ENCODE measurements at places on chromosomes 6 and 20. TPM values are rescaled to one million over a fixed set of nuclear protein-coding genes. Genes with fewer than 3 reads are reported as not detected.

- peak; percentile 42 for DNase-seq
Observed at GRCh38 chr6:125094563-125094962, 59.0 kb upstream of the TPD52L1 start.

Gene NHLRC1
- total RNA-seq, result 1.5 TPM

Gene LINC00237
- total RNA-seq, result not detected

DNA sequence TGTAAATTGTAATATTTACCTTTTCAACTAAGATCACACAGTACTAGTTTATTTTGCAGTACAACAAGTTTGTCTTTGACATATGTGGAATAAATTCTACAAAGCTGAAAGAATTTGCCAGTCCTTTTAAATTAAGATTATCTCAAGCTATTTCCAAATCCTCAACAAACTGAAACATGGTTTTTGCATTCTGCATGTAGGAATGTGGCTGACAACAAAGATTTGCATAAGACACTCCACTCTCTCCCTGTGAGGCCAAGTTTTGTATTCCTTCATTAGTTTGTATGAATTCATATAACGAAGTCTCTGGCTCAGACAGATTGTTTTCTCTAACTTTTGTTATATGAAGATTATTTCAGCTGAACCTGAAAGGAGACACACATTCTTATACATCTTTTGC, 124.1 kb upstream of the THEMIS start:
- DNase-seq, result no peak

Gene CDSN
- total RNA-seq, result not detected

GRCh38 chr6:167558246-167559177, 233.6 kb downstream of the TTLL2 start:
- DNase-seq, result no peak

DNA sequence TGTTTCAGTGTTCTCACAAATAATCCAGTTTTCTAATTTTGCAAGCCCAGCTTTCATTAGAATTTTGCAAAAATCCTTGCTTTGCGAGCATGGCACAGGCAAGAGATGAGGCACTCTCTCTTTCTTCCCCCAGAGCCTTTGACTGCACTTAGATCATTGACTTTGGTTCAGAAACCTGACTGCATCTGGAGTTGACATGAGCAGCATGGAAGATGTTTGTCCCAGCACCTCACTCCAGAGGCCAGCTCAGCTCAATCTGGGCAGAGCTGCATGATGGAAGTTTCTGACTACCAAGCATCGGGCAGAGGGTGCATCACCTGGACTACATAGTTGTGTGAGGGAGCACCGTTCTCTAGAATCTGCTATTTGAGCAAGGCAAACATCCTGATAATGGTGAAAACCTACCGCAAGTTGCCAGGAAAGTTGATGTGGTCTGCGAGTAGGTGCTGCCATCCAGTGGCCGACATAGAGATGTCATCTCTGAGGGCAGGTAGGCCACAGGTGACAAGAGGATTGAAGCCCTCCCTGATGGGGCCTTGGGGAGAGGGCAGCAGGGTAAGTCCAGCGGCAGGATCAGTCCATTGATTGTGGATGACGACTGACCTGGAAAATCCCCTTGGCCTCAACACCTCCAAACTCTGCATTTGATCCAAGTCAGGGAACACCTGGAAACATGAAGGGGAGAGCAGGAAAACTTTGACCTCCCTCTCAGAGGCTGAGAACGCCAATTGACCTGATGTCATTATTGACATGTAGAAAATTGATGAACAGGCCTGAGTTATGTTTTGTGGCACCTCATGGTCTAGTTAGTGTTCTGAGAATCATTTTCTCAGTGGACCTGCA, 3.8 kb upstream of the LPA start:
- no peak for DNase-seq

Gene PTGIS
- total RNA-seq, result 0.92 TPM

DNA sequence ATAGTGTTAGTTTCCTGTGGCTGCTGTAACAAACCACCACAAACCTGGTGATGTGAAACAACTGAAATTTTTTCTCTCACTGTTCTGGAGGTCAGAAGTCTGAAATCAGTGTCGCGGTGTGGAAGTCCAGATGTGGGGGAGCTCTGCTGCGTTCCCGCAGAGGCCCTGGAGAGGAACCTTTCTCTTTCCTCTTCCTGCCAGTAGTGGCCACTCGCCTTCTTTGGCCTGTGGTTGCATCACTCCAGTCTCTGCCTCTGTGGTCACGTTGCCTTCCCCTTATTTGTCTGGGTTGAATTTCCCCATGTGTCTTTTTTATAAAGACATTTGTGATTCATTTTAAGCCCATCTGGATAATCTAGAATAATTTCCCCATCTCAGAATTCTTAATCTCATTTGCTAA, 295.5 kb upstream of the FLRT3 start:
- DNase-seq, result peak; percentile 3

DNA sequence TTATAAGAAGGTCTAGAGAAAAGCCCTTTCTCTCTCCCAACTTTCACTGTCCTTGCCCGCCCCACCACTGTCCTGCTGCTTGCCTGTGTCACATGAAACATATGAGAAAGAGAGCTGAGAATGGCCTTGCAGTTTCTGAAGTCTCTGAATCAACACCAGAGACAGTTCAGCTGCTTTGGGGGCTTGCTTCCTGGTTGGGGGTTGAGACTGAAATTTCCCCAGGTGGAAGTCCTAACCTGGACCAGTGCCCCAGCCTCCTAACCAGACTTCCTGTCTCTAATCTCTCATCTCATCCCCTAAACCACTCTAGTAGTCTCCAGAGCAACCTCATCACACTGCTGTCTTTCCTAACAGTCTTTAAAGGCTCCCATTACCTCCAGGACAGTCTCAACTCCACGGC, 10.7 kb downstream of the TRAM2 start:
- no peak for DNase-seq

GRCh38 chr20:41510847-41511450, 107.2 kb downstream of the CHD6 start:
- no peak for DNase-seq

Gene STK38
- total RNA-seq, result 36.9 TPM

GRCh38 chr6:13354331-13355042, 26.1 kb upstream of the TBC1D7 start:
- DNase-seq, result peak; percentile 66

DNA sequence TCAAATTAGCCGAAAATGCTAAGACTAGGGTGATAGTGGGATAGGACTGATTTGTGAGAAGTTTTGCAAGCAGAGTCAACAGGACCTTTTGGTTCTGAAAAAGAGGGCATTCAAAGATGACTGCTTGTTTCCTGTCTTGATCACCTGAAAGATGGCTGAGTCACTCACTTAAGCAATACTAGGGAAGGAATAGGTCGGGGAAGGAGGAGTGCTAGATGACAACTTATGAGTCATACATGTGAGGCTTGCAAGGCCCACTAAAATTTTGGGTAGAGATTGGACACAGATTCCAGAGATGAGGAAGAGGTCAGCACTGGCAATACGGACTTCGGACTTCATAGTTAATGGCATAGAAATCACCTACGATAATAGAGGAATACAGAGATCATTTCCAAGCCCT, 89.2 kb downstream of the FAM83B start:
- peak; percentile 24 for DNase-seq

Gene PLEKHG1
- total RNA-seq, result 0.06 TPM

- DNase-seq, result no peak
Observed at GRCh38 chr20:41029150-41029901, 704 bp downstream of the TOP1 start.

DNA sequence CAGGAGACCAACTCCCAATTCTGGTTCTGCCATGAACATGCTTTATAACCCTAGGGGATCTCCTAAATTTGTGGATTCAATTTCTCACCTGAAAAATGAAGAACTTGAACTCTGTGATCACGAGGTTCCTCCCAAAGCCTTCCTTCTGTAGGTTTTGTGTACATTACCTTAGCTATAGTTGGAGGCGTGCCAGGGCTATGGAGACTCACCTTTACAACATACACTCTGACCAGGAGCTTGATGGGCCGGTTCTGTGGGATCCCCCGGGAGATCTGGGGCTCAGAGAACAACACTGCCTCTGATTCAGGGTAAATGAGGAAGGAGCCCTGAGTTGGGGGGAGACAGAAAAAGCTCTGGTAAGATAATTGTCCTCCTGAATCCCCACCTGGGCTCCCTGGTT, 34.1 kb downstream of the ERGIC3 start:
- no peak for DNase-seq

DNA sequence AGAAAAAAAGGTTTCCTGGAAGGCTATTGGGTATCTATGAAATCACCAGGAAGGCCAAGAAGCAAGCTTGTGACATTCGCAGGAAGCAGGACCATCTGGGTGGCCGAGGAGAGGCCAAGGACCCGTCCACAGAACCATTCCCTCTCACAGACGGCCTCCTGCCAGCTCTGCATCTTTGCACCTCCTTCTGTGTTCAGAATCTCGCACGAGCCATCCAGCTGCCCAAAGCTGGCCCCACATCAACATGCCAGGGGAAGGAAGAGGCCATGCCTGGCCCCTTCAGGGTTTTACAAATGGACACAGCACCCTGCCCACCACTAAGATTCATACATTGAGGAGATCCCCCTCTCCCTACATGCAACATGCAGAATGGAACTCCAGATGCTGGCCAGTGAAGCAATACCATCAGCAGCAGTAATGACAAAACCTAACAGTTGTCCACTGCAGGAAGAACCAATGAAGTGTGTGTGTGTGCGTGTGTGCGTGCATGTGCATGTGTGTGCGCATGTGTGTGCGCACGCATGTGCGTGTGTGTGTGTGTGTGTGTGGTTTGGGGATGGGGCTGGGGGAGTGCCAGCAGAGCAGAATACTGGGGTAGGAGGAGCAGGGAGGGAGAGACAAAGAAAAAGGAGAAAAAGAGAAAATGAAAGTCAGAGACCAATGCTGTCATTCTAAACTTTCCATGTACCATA, 184.2 kb upstream of the FOXQ1 start:
- no peak for DNase-seq

Gene MACROD2
- 1.1 TPM for total RNA-seq

Gene CLIC5
- not detected for total RNA-seq

GRCh38 chr6:36177166-36177565, 19.4 kb upstream of the BRPF3 start:
- DNase-seq, result no peak

DNA sequence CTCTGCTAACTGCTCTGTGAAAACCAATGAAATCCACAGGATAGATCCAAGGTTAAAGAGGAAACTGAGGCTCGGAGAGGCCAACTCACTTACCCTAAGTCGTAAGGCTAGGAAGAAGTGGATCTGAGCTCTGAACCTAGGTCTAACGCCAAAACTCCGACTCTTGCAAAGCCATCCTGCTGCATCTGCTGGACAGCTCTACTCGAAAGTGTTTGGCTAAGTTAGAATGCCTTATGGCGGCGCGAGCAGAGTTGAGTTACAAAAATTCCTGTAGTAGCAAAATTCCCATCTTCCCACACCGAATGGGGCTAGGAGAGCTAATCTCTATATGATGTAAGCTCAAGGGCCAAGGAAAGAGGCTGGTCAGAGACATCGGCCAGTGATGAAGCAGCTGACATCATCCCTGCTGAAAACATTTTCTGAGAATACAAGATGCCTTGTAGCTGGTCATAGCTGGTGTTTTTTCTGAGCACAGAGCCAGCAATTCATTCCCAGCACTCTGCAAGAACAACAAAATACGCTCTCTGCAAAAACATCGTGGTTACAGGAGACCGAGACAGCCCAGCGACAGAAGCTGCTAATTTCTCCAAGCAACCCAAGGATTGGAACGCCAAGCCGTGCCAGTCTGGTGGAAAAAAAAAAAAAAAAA, 1.8 kb downstream of the SPATA2 start:
- DNase-seq, result no peak

DNA sequence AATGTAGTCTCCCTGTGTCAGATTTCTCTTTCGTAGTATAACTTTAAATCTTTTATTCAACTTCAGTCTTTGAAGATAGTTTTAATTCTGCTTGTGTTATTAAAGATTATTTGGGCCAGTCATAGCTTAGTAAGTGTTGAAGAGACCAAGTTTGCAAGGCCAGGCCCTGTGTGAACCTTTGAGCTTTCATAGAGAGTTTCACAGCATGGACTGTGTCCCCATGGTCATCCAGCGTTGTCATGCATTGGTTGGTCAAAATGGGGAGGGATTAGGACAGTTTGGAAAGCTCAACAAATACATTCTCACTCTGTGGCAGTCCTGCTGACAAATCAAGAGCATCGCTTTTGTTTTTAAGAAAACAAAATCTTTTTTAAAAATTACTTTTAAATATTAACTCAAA, 74.6 kb upstream of the FAM83B start:
- no peak for DNase-seq

GRCh38 chr6:98366371-98366770, 468.0 kb upstream of the POU3F2 start:
- DNase-seq, result no peak

Gene DEFB124
- not detected for total RNA-seq

GRCh38 chr6:147173140-147173539, 31.1 kb upstream of the STXBP5 start:
- DNase-seq, result no peak

Gene TMEM74B
- total RNA-seq, result not detected

Gene EDN1
- 2.8 TPM for total RNA-seq

DNA sequence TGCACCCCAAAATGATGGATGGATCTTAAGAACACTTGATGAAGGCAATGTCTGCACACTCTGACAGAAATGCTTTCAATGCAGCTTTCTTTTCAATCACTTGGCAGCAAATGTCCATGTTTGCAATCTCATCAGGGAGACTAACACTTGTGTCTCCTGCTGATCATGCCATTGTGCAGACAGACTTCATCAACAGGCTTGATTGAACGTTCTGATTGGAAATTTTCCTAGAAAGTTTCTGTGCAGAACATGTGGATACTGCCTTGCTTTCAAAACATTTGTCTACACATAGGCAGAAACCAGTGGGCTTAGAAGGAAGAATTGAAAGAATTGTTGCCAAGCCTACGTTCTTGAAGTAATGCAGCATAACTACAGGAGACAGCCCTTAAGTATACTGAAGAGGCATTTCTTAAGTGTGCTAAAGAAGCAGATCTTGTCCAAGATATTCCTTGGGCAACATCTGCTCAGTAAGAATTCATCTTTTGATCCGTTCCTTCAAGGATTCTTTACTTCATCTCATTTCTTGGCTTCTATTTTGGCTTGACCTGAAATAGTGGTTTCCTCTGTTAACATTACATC, 120.4 kb upstream of the PLCB4 start:
- DNase-seq, result no peak

Gene F13A1
- total RNA-seq, result 7.6 TPM

GRCh38 chr6:114144887-114145851, 174.2 kb upstream of the HDAC2 start:
- peak; percentile 34 for DNase-seq

Gene ADAM33
- total RNA-seq, result 0.13 TPM

Gene CCM2L
- total RNA-seq, result not detected

GRCh38 chr6:39054577-39055142, 6.1 kb downstream of the GLP1R start:
- DNase-seq, result no peak
